WTC11 (cell line): ENCODE measurements at places on chromosomes 16 and 17. TPM values are rescaled to one million over a fixed set of nuclear protein-coding genes. Genes with fewer than 3 reads are reported as not detected.
A peak's percentile ranks its signal among the peaks of the same experiment; 100 is the strongest.

GRCh38 chr16:5228369-5228768 is 130.8 kb upstream of the EEF2KMT start:
- H3K27me3 ChIP-seq = peaks cover 3% of the 10 kb centered on the region
- no peak overlapping the region for H3K4me3 ChIP-seq
- H3K4me1 ChIP-seq = peaks cover 42% of the 10 kb centered on the region
- DNase-seq = peak; percentile 47

GRCh38 chr17:7717756-7718350 is 309 bp downstream of the DNAH2 start:
- peaks cover 44% of the 10 kb centered on the region for H3K27me3 ChIP-seq
- H3K4me1 ChIP-seq = peaks cover 34% of the 10 kb centered on the region
- H3K36me3 ChIP-seq = no peaks in the 10 kb centered on the region
- no peak for DNase-seq
- no peak overlapping the region for H3K27ac ChIP-seq

GRCh38 chr17:17849845-17850373 is 13.1 kb upstream of the SREBF1 start:
- no peak overlapping the region for H3K4me3 ChIP-seq
- H3K4me1 ChIP-seq = peaks cover 47% of the 10 kb centered on the region

DNA sequence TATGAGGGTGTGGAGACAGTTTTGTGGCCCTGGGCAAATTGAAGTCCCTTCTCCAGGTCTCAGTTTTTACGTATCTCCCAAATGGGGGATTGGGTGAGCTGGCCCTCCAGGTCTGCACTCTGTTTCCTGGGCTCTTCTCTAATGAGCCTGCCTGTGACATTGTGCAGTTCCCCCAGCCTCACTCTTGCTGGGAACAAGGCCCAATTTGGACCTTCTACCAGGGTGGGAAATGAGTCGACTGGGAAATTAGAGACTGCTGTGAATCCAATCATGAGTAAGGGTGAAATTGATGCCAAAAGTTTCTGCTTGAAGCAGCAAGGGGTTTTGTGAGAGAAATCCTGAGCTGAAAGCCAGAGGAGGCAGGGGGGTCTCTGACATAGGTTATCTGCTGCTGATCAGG is 71.5 kb upstream of the KSR1 start:
- no peak overlapping the region for H3K27ac ChIP-seq
- no peaks in the 10 kb centered on the region for H3K4me1 ChIP-seq
- no peaks in the 10 kb centered on the region for H3K27me3 ChIP-seq
- no peaks in the 10 kb centered on the region for H3K36me3 ChIP-seq
- no peak overlapping the region for H3K4me3 ChIP-seq
- no peak for DNase-seq

The KRT20 gene
- total RNA-seq = 0.21 to 0.42 TPM (median 0.30 TPM) in 3 replicates
